ENCODE measurements at places on chromosomes 13 and 19.

- no peak for DNase-seq
These were observed 911.7 kb upstream of the SLITRK6 start for GRCh38 chr13:86710896-86711295.

- DNase-seq: no peak
These were observed 75.0 kb upstream of the FLT1 start for GRCh38 chr13:28569886-28570285.

- DNase-seq: peak; percentile 45
These were observed 10.3 kb downstream of the PDE4A start for GRCh38 chr19:10430505-10431253.

DNA sequence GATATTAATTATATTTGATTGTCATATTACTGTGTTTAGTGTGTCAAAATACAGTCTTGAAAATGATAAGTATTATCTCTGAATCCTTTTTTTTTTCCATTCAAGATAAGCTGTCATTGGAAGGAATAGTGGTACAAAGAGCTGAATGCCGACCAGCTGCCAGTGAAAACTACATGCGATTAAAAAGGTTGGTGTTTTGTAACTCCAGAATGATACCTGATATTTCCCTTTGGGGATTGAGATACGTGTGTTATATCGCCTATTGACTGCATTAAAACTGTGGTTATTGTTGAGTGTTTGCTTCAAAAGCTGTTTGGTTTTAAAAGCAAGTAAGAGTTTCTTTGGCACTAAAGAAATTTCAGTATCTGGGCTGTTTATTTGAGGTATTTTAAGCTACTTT is 6.5 kb upstream of the KCTD4 start:
- DNase-seq: no peak

- DNase-seq: no peak
These were observed 302.6 kb downstream of the COG6 start for GRCh38 chr13:39957868-39958677.

DNA sequence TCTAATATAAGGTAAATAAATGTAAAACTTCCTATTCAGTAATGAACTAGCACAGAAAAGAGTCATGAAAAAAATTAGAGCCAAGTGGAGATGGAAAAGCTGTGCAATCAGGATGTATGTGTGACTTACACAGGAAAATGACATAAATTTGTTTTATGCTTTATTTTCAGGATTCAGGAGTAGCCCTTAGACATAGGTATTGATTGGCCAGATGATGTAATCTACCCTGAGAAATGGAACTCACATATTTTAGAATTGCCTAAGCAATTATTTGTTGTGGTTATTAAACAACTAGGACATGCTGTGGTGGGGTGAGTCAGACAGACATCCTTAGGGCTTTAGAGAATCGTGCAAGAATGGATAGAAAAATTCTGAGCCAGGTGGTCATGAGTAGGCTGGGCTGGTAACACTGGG is 110.6 kb downstream of the PCDH9 start:
- peak; percentile 93 for DNase-seq

DNA sequence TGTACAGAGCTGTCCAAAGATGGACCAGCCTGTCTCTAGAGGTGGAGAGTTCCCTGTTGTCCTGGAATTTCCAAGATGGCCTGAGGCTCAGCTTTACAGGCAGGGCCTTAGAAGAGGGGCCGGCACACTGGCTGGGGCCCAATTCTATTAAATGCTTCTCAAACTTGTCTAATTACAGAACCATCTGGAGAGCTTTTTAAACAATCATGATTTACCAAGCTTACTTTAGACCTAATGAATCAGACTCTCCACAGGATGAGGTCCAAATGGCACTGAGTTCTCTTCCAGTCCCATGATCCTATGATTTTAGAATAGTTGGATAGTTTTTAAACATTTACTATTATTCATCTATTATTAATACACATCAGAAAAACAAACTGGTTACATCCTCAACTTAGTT is 123.5 kb downstream of the DNAJC3 start:
- DNase-seq: no peak

DNA sequence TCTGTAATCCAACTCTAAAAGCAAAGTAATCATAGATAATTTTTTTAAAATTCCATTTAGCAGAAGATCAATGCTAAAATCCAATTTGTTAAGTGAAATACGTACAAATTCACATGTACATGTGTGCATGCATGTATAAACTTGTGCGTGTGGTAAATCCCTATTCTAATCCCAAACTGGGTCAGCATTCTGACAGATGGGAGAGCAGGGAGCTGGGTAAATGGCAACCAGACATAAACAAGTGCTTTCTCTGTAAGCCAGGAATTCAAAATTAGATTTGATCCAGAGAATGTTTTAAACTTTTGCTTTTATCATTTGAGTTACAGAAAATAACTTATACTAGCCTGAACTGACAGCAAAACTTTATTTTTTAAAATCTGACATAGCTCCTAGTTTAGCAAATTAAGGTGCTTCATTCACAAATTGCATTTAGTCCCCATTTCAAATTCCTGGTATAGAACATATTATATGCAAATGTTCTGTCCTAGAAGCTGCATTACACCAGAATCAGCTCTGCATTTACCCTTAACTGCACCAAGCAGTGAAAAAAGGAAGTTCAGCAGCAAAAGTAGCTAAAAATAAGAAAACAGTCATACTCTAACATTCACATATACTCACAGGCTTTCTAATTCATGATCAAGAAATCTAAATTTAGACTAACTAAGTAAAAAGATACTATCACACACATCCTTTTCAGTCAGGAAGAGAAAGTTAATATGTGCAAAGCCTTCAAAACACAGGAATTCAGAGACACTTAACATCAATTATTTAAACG is 32.6 kb downstream of the UBL3 start:
- DNase-seq: no peak

GRCh38 chr13:89568276-89568675 is 1779.2 kb upstream of the MIR17HG start:
- DNase-seq: no peak

DNA sequence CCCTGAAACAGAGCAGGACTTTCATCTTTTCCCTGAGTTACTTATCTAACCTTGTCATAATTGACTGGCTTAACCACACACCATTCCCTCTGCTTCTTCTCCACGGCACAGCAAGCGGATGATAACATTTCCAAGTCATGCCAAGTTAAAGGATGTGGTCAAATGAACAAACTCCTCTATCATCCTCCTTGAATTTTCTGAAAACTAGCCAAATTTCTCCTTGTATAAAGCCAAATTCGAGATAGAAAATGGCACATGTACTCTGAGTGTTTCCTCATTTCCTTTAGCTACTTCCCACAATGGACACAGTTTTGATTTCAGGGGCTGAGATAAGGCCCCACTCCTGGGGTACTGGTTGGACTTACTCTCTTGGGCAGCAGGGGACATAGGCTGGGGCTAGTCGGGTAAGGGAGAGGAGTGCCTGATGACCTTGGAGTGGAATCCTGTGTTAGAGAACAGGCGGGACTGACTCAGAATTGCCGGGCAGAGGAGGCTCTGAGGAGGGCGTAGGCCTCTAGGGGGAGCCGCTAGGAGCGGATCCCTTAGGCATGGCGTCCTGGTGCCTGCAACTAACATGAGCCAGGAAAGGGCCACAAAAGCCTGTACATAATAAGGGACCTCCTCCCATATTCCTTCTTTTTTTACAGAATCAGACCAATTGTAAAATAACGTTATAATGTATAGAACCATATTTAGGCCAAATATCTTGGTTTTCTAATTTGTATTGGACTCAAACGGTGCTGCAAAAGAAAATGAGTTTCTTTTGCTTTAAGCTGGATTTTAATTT is 20.3 kb upstream of the TMTC4 start:
- DNase-seq: peak; percentile 93

- no peak for DNase-seq
These were observed 1.3 kb downstream of the MED4 start for GRCh38 chr13:48093588-48093987.

DNA sequence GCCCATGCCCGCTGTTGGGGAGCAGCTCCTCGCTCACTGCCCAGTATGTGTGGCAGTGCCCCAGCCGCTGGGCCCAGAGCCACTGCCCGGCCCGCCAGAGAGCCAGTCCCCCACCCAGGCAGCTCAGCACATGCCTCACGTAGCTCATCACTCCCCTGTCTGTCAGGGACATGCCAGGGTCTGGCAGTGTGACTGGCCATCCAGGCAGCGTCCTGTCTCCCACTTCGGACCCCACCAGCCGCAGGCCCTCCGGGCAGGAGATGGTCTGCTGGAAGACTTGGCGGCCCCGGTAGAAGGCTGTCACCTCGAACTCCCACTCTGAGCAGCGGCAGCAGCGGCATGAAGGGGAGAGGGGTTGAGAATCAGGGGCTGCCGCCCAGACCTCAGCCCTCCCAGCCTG is 3.6 kb downstream of the IRF3 start:
- DNase-seq: no peak

GRCh38 chr19:49766930-49767299 is at the start of gene AP2A1:
TSS of gene AP2A1 (plus strand) at chr19:49767001. CDS start at chr19:49767134, 133 bp downstream.
- DNase-seq: no peak

DNA sequence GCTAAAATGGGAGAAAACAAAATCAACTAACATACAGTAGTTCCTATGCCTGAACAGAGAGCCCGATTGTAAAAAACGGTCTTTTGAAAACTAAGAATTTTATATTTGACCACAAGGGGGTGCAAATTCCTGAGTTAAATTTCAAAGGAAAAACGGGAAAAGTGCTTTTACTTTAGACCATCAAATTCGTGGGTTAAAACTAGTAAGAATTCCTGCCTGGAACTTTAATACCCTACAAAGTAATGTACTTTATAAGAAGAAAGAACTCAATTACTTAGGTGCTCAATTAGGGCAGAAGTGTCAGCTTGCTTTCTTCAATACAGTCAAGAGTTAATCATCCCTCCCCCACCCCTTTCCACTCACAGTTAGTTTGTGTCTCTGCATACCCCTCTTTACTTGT is 69.8 kb downstream of the KCNRG start:
- DNase-seq: peak; percentile 68

DNA sequence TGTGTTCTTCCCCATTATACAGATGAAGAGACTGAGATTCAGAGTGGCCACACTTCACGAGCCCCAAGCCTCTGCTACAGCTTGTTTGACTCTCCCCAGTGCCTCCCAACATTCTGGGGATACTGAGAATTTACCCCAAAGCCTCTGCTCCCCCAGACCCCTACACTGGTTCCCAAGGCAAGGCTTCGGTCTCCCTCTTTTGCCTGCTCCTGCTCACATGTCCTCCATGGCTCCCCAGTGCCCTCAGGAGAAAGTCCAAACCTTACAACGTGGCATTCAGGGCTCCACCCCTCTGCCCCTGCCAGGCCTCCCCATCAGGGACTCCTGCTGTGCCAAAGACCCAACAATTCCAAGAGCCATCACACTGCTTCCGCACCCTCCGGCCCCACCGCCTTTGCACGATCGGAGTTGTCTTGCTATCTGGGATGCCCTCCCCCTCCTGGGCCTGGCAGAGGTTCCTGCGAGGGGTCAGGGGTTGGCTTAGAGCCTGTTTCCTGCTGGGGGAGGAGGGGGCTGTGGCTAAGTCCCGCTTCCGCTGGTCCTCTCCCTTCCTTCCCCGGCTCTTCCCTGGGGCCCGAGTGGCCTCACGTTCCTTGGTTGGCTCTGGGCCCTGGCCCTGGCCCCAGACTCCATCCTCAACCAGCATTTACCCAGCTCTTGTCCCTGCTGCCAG is 15.4 kb downstream of the GTPBP3 start:
- DNase-seq: peak; percentile 47

DNA sequence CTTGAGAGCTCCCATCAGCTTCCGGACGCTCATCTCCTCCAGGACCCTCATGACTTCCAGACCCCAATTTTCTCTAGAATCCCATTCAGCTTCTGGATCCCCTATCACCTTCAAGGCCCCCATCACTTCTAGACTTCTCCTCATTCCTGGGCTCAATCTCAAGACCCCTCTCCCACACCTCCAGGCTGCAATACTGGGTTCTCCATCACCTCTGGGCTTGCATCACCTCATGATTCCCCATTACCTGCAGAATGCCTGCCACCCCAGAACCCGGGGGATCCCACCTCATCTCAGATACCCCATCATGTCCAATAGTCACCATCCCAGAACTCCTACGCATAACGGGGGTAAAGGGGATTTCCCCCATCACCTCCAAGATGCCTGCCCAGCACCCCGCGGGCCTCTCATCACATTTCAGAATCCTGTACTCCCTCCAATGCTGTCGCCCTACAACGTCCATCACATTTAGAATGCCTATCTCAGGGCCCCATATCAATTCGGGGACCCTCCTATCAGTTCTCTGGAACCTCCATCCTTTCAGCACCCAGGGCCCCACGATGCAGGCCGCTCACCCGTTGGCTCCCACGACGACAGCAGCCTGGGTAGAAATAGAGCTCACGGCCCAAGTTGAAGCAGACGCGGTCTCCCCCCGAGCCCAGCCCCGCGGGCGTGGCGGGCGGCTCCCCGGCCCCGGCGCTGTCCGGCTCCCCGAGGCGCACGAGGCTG is 738 bp downstream of the DMWD start:
- no peak for DNase-seq

GRCh38 chr19:17394891-17395415 is 957 bp upstream of the CCDC194 start:
- peak; percentile 71 for DNase-seq

DNA sequence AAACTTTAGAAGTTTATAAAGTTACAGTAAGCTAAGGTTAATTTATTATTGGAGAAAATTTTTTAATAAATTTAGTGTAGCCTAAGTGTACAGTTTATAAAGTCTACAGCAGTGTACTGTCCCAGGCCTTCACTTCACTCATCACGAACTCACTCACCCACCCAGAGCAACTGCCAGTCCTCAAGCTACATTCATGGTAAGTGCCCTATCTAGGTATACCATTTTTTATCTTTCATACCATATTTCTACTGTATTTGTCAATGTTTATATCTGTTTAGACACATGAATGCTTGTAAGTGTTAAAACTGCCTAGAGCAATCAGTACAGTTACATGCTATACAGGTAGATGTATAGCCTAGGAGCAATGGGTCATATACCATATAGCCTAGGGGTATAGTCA is 12.5 kb downstream of the INTS6 start:
- DNase-seq: no peak

DNA sequence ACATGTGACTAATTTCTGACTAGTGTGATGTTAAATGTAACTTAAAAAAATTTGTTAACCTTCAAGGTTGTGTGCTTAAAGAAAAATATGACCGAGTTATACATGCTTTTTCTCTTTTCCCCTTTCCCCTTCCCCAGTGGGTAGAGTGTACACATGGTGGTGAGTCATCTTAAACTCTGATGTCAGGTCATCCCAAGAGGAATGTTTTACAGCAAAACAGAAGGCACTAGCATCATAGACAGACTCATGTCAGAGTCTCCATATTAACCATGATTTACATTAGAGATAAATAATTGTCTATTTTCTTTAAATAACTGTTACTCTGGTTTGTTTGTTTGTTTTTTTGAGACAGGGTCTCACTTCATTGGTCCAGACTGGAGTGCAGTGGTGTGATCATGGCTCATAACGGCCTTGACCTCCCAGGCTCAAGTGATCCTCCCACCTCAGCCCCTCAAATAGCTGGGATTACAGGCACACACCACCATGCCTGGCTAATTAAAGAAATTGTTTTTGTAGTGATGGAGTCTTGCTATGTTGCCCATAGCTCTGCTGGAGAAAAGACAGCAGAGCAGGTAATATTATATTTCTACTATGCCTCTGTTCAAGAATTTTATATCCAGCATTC is 160.4 kb upstream of the PCDH9 start:
- peak; percentile 58 for DNase-seq

Measured in fibroblast of pulmonary artery (primary cell).